ENCODE measurements at places on chromosomes 2 and 18.

DNA sequence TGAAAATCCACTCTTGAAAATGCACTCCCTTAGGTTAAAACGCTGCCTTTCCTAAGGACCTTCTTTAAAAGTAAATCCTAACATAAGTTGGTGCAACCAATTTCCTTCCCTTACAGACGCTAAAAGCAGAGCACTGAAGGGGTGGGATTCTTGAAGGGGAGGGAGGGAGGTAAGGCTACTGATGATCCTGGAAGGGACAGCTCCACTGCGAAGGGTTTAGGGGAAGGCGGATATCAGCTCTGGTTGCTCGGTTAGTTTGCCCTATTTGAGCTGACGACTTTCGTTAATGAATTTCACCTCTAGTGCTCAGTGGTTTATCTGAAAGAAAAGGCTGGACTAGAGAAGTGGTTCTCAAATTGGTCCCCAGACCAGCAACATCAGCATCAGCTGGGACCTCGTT, 49.7 kb upstream of the SIGLEC15 start:
- peaks cover 19% of the 10 kb centered on the region for H3K4me1 ChIP-seq
- no peak overlapping the region for H3K27ac ChIP-seq
- peak overlapping the region; percentile 65 for H3K4me3 ChIP-seq
- no peak for DNase-seq
- H3K27me3 ChIP-seq, result peaks cover 60% of the 10 kb centered on the region

DNA sequence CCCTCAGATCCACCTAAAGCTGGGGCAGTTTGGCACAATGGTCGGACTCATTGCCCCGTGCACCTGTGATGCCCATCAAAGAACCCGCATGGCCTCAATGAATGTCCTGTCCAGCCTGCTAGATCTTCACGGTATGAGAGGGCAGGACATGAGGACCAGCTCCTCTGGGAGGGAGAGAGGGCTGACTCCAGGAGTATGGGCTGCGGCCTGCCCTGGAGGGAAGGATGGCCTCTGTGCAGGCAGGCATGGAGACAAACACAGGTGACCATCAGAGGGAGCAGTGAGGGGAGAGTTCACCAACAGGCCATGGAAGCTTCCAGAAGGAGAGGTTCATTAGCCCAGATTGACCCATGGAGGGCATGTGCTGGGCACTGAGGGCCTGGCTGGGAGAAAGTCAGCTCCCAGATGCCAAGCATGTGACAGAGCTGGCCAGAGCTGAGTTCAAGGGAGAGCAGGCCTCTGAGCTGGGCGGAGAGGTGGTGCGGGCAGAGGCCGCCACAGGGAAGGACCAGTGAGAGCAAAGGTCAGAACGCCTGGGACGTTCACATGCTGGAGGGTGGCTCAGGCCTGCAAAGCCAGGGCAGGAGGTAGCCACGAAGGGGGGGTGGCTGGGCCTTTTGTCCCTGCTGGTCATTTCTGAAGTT, 36.2 kb downstream of the HJURP start:
- no peak overlapping the region for H3K4me3 ChIP-seq
- DNase-seq, result no peak
- peaks cover 11% of the 10 kb centered on the region for H3K27me3 ChIP-seq
- H3K36me3 ChIP-seq, result no peaks in the 10 kb centered on the region
- no peak overlapping the region for H3K27ac ChIP-seq

DNA sequence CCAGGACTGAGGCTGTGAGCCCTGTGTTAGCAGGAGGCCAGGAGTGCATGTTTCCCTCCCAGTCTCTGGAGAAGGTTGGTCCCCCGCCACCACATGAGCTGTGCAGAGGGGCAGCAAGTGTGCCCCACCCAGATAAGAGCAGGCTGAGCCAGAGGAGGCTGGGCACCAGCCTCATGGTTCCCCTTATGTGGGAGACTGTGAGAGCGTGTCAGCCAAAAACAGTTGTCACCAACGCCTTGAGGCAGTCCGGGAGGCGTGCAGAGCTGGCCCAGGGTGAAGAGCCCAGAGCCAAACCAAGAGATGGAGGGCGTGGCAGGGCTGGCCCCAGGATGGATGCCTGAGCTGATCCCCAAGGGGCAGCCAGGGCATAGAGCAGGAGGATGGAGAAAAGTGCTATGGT, 128.7 kb upstream of the GLI2 start:
- no peak for DNase-seq
- no peak overlapping the region for H3K27ac ChIP-seq
- H3K4me1 ChIP-seq, result no peaks in the 10 kb centered on the region
- no peaks in the 10 kb centered on the region for H3K36me3 ChIP-seq
- no peaks in the 10 kb centered on the region for H3K27me3 ChIP-seq

DNA sequence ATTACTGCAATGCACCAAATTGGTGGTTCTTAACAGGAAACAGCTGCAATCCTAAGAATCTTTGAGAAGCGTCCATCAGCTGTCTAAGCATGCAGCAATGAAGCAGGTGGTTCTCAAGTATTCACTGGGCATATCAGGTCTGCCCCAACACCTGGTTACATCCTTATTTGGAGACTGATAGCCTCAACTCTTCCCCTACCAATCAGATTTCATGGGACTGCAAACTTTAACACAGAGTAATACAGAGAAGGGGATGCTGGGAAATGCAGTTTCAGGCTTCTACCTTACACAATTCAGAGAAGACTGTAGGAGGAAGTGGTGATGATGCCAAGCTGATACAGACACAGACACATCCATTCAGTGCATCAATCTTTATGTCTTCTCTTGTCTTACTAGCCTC, 240.5 kb downstream of the BCL2 start:
- peaks cover 13% of the 10 kb centered on the region for H3K4me1 ChIP-seq
- no peak overlapping the region for H3K27ac ChIP-seq
- no peak for DNase-seq
- peaks cover 7% of the 10 kb centered on the region for H3K36me3 ChIP-seq

DNA sequence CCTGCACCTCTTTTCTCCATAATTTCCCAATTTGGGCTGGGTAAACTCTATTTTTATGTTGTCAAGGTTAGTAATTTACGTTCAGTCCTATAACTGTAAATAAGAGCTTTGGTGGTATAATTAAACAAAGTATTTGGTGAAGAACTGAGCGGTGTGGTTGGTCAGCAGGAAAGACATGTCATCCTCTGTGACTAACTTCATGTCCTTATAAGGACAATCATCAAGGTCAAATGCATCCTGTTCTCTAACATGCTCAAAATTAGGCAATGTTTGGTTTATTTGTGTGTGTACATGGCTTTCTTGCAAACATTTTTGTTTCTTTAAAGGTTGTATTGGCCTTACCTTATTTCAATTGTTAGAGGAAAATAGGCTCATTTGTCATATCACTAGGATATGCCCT, 121.5 kb upstream of the NABP1 start:
- H3K27ac ChIP-seq, result no peak overlapping the region
- peaks cover 13% of the 10 kb centered on the region for H3K4me1 ChIP-seq
- no peak overlapping the region for H3K4me3 ChIP-seq
- no peak for DNase-seq

DNA sequence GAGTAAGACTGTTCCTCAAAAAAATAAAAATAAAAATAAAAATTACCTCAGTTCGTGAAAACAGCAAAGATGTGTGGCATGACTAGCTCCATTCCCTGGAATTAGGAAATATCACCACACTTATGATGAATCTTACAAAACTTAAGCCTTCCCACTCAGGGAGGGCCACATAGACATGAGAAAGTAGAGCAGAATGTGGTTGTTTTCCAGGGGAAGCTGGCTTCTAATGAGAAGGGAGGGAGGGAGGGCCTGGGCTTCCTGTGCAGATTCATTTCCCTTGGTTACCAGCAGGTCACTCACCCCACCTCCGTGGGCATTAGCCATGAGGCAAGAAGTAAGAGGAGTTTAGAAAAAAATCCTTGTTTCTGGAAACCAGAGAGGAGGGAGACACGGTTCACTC, 95.9 kb upstream of the RMDN2 start:
- no peak overlapping the region for H3K27ac ChIP-seq
- no peak for DNase-seq
- peaks cover 15% of the 10 kb centered on the region for H3K4me1 ChIP-seq
- peaks cover 1% of the 10 kb centered on the region for H3K27me3 ChIP-seq
- no peaks in the 10 kb centered on the region for H3K36me3 ChIP-seq

DNA sequence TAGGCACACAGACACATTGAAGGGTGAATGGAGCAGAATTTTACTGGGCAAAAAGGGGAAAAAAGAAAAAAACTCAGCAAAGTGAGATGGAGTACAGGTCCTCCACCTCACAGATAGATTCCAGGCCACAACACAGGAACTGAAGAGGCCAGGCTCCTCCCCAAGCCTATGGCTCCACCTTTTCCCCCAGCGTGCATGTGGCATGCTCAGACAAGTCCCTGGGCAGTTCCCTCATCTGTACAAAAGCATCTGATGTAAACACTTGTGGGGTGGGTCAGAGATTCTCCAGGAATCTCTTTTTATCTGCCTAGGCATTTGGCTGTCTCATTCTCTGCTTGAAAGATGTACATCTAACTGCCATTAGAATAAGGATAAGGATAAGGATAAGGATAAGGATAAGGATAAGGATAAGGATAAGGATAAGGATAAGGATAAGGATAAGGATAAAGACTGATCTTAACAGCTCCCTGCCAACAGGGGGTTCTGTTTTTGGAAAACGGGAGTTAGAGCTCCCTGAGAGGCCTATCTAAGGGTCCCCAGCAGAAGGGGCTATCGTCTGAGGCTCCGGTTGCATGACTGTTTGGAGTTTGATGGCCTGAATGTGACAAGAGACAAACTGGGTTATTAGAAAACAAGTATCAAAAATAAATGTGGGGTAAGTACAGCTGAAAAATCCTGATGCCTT, 17.2 kb upstream of the ASXL3 start:
- H3K27me3 ChIP-seq, result no peaks in the 10 kb centered on the region
- H3K27ac ChIP-seq, result no peak overlapping the region
- no peaks in the 10 kb centered on the region for H3K36me3 ChIP-seq
- no peaks in the 10 kb centered on the region for H3K4me1 ChIP-seq
- no peak overlapping the region for H3K4me3 ChIP-seq

- peaks cover 31% of the 10 kb centered on the region for H3K4me1 ChIP-seq
- no peak overlapping the region for H3K4me3 ChIP-seq
- H3K27ac ChIP-seq, result no peak overlapping the region
Measured at GRCh38 chr2:121555008-121555407, 24.3 kb downstream of the RNU4ATAC start.

- no peak overlapping the region for H3K27ac ChIP-seq
- no peaks in the 10 kb centered on the region for H3K27me3 ChIP-seq
- H3K4me3 ChIP-seq, result no peak overlapping the region
- no peaks in the 10 kb centered on the region for H3K36me3 ChIP-seq
- no peaks in the 10 kb centered on the region for H3K4me1 ChIP-seq
Measured at GRCh38 chr2:41413813-41414485, 633.9 kb upstream of the PKDCC start.

DNA sequence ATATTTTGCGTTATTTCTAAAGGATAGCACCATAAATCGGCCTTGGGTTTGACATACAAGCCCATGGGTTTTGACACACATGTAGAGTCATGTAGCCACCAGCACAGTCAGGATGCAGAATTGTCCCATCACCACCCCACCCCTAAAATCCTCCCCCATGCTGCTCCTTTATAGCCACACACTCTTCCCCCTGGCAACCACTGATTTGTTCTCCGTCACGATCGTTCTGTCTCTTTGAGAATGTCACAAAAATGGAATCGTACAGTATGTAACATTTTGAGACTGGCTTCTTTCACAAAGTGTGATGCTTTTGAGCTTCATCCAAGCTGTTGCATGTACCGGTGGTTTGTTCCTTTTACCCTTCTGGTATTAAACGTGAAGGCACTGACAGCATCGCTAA, 39.1 kb downstream of the CRACDL start:
- H3K27ac ChIP-seq, result no peak overlapping the region
- H3K4me1 ChIP-seq, result no peaks in the 10 kb centered on the region
- H3K27me3 ChIP-seq, result peaks cover 16% of the 10 kb centered on the region
- DNase-seq, result no peak
- H3K36me3 ChIP-seq, result no peaks in the 10 kb centered on the region

- H3K4me1 ChIP-seq, result peaks cover 20% of the 10 kb centered on the region
- no peaks in the 10 kb centered on the region for H3K36me3 ChIP-seq
- peaks cover 14% of the 10 kb centered on the region for H3K27me3 ChIP-seq
- no peak overlapping the region for H3K27ac ChIP-seq
Measured at GRCh38 chr2:205868773-205869333, 186.6 kb downstream of the NRP2 start.

DNA sequence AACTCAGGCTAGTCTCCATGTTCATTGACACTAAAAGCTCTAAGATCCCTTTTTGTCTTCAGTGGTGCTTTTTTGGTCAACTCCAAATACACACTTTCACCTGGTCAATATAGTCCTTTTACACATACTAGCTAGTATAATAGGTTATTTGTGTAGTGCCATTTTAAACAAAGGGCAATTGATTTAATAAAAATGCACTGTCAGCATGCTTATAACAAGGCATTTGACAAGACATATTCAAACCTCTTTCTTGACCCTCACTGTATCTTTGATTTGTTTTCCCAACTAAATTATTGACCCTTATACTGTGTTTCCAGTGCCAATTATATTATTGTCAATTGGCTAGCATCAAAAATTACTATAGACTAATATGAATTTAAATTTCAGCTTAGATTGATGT, 1117.6 kb upstream of the DDX18 start:
- no peak overlapping the region for H3K27ac ChIP-seq
- no peak for DNase-seq
- no peaks in the 10 kb centered on the region for H3K4me1 ChIP-seq
- no peaks in the 10 kb centered on the region for H3K36me3 ChIP-seq
- no peak overlapping the region for H3K4me3 ChIP-seq
- no peaks in the 10 kb centered on the region for H3K27me3 ChIP-seq

DNA sequence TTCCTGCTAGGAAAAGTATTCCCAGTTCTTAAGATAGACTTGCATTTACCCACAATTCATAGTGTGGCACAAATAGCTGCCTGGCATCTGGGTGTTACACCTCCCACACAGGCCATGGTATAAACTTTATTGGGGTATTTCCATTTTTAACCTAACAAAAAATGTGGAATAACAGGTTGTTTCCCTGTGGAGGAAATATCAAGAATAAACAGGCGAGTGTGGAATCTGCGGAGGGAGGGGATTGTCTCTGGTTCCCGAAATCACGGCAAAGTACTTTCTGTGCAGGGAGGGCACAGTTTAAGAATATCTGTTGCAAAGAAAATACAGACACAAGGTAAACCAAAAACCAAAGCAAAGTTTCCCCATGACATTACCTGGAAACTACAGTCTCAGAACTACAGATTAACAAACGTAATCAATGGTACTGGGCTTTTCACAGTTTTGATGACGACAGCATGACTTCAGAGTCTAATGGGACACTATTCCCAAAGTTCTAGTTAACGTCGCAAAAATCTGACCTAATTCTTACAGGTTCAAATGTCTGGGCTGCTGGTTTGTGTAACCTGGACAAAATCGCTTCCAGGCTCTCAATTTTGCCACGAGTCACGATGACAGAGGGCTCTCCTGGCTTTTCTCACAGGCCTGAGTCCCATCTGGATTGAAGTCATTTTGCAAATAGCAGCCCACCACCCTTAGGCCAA, 1.4 kb downstream of the STARD7 start:
- H3K4me3 ChIP-seq, result peak overlapping the region; percentile 97
- H3K27ac ChIP-seq, result peak overlapping the region; percentile 87
- no peaks in the 10 kb centered on the region for H3K27me3 ChIP-seq
- peaks cover 42% of the 10 kb centered on the region for H3K36me3 ChIP-seq
- H3K4me1 ChIP-seq, result peaks cover 53% of the 10 kb centered on the region
- DNase-seq, result no peak

- no peak overlapping the region for H3K4me3 ChIP-seq
- H3K27me3 ChIP-seq, result no peaks in the 10 kb centered on the region
- H3K4me1 ChIP-seq, result peaks cover 11% of the 10 kb centered on the region
- H3K36me3 ChIP-seq, result no peaks in the 10 kb centered on the region
- H3K27ac ChIP-seq, result no peak overlapping the region
- no peak for DNase-seq
Measured at GRCh38 chr2:99865818-99866676, 276.3 kb downstream of the AFF3 start.

GRCh38 chr2:1740716-1741589, 3.4 kb downstream of the PXDN start:
- H3K4me1 ChIP-seq, result no peaks in the 10 kb centered on the region
- H3K36me3 ChIP-seq, result no peaks in the 10 kb centered on the region
- no peak overlapping the region for H3K4me3 ChIP-seq
- no peak overlapping the region for H3K27ac ChIP-seq
- DNase-seq, result peak; percentile 4
